ENCODE measurements at places on chromosomes 5 and 9.

- no peak for DNase-seq
Observed at GRCh38 chr5:89260254-89260653, 377.3 kb upstream of the MEF2C start.

- no peak for DNase-seq
Observed at GRCh38 chr9:25517701-25518100, 160.5 kb downstream of the TUSC1 start.

DNA sequence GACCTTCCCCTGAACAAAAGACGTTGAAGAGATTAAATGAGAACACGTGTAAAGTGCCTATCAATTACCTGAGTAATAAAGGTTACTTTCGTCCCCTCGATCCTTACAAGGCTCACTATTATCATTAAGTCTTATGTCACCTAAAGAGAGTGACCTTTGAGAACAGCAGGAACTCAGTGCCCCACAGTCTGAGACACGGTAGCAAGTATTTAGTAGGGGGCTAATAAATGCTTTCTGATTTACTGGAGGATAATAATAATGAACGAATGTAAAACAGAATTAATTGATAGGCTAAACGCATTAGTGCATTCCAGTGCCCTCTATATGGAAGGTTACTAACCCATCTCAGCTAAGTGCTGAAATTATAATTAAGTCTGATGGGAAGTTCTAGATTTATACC lies 199.9 kb downstream of the FBXL17 start:
- no peak for DNase-seq

DNA sequence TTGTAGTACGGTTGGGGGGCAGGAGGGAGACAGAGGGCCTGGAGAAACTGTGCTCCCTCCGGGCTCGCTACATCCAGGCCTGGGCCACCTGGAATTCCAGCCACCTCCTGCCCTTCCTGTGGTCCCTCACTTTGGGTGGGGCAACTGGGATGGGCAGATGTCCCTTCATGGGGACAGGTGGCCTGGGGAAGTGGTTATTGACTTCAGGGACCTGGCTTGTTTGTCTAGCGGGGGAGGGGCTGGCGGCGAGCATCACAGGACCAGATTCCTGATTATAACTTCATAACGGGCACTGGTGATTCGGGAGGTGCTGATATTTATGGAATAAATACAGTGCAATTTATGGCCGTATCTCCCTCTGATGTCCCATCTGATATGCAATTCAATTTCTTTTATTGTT lies 20.1 kb upstream of the LAMC3 start:
- DNase-seq = no peak

DNA sequence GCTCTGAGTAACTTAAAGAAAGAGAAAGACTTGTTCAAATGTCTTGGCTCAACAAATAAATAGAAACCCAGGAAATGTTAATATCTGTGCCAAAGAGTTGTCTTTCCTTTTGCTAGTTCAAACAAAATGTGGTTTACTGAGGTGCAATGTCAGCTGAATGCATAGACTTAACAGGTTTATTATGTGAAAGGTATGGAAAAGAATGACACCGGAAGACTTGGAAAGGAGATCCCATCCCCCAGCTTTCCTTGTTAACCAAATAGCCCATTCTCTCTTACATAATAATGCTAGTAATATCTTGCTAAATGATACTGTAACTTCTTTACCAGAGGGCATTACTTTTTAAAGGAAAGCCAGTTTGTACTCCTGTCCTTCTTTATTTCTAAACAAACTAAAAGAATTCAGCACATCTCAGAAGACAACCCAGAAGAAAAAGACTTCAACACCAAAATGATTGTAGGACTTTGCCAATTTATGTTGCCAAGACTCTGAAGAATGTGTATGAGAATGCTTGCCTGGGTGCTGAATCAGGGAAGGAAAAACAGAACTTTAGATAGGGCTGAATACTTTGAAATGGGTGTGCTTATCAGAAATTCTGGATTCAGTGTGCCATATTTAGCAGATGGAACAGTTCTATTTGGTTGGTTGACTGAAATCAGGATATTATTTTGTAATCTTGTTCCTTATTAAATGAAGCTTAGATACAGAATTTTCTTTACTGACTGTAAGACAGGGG lies 344.1 kb downstream of the TMEM38B start:
- DNase-seq = no peak

DNA sequence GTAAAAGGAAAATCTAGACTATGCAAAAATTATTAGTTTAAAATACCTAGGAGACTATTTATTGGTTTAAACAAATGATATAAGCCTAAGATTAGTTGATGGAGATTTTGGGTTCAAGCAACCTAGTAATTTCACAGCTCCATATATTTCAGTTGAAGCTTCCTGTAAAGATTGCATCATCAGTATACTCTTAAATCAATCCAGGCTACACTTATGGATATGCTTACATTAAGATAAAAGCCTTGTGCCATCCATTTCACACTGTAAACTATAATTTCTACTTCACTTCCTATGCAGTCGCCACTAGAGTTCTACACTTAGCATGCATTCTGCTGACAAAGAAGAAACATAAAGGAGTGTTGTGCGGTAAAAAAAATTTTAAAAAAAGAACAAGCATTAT lies 7.3 kb upstream of the LIX1 start:
- DNase-seq = no peak

DNA sequence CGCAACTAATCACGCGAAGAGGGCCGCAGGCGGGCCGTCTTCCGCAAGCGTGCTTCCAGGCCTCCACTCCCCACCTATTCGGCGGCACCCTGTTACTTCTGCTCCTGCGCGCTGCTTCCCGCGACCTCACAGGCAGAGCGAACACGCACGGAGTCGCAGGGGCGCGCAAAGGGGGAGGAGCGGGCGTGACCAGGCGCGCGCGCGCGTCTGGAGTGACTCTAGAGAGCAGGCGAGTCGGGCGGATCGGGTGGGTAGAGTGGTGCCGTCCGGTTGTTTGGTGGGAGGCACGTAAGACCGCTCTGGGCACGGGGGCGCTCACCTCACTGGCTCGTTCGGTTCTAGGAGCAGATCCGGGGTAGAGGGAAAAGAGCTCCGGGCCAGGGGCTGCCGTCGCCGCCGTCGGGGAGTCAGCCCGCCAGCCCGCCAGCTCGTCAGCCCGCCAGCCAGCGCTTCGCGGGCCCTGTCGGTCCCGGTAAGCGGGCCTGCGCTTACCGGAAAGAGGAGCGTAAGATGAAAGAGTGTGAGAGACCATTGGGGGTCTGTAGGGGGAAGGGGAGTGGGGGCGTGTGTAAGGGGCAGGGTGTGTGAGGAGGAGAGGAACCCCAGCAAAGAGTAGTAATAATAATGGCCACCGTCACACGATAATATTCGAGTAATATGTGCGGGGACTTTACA lies at the start of gene CNOT8:
TSS of gene CNOT8 (plus strand) at position 331 of the 675 bp plus-strand sequence. CDS start 4,652 bp downstream, outside the sequence.
- peak; percentile 97 for DNase-seq

DNA sequence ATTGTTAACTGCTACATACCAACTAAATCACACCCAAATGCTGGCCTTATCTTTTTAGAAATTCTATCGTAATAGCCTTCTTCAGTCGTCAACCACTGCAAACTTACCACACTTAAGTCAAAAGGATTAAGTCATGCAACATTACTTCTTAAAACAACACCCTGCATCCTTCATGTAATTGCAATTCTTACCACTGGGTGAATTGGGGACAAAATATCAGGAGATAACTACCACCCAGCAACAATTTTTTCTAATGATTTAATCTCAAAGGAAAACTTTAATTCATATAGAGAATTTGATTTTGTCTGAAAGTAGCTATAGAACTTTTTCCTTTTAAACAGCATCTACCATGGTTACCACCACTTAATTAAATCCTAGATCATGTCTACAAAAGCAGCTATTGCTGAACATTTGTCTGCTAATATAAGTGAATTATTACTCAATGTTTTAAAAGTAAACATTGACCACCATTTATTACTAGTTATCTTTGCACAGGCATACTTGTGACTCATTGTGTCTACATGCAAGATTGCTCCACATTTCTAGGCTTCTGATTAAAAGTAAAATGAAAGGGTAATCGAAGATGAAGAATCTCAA lies 10.5 kb downstream of the MLLT3 start:
- DNase-seq = no peak

DNA sequence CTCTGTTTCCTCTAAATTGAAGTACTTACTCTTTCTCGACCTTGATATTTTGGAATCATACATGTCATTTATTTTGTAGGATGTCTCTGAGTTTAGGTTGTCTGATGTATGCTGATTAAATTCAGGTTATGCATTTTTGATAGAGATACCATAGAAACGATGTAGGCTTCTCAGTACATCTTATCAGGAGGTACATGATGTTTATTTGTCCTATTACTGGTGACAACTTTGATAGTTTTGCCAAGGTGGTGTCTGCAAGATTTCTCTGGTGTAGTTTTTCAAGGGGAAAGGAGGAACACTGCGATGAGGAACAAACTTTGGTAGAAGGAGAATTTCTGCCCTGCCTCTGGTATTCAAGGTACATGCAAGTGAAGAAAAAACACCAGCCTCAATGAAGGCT lies 29.9 kb downstream of the SUB1 start:
- no peak for DNase-seq

GRCh38 chr5:177508837-177509236 lies 789 bp downstream of the DOK3 start:
- DNase-seq = no peak

DNA sequence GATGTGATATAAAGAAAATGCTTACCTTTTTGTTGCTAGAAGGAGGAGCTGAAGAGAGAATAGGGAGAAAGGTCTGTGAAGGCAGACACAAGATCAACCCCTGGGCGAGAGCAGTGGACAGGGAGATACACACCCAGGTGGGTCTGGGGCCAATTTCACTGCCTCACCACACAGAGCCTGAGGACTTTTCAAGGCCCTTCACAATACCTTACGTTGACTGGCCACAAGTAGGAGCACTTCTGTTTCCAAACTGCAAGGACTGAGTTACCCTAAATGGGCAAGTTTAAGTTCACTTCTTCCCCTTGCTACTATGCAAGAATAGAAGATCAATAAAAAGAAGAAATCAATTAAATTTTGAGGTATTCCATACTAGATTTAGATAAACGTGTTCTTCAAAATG lies 174.5 kb upstream of the SLC12A2 start:
- DNase-seq = no peak

DNA sequence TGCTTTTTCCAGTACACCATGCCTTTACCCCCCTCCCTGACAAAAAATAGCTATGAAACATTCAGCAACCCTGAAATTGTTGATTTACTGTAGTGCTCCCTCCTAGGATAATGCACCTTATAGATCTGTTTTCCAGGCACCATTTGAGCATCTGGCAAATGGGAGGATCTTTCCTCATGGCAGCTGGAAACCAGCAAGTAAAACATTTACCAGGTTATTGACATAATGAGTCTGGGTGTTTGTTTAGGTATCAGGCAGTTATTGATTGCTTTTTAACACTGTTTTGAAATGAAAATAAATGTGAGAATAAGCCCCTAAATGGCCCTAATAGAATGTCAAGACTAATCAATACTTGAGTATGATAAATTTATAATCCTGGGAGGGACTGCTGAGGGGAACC lies 57.3 kb upstream of the KLF4 start:
- no peak for DNase-seq

- no peak for DNase-seq
Observed at GRCh38 chr5:57576317-57576716, 93.7 kb upstream of the ACTBL2 start.

- DNase-seq = no peak
Observed at GRCh38 chr5:133265720-133266526, 214.1 kb downstream of the HSPA4 start.

DNA sequence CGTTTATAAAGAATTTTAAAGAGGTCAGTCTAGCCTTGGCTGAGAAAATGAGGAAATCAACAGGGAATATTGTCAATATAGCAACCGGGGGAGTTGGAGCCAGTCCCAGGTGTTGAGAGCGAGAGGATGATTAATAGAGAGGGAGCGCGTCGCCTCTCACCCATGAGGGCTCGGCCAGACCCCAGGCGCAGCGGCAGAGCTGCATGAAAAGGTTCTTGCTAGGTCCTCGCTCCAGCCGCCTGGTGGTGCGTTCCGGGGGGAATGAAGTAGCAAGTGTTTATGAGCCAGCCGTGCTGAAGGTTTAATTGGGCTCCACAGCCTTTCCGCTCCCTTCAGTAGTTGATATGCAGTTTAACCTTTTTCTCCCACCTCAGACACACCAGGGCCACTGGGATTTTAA lies 167.3 kb upstream of the IRX1 start:
- DNase-seq = no peak

GRCh38 chr9:107251756-107252322 lies 31.2 kb upstream of the RAD23B start:
- no peak for DNase-seq

DNA sequence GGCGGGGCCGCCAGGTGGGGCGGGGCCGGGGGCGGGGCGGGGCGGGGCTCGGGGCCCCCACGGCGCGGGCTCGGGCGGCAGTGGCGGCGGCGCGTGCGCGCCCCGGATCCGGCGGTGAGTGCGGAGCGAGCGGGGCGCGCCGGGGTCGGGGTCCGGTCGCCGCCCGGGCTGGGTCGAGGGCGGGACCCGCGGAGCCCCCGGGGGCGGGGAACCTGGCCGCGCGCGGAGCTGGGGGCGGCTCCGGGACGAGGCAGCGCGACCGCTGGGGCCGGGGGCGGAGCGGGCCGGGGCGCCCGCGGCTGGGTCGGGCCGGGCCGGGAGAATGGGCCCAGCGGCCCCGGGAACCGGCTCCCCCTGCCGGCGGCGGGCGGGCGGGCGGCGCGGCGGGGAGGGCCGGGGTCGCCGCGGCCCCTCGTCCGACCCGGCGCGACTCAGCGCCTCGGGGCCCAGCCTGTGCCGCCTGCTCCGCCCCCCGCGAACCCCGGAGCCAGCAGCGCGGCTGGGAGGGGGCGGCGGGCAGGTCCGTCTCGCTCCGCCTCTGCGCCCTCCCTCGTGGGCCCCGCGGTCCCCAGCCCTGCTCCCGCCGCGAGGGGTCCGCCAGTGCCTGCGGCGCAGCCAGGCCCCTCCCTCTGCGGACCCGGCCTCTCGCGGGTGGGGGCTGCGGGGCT lies 3.1 kb downstream of the EGFL7 start:
- DNase-seq = no peak

DNA sequence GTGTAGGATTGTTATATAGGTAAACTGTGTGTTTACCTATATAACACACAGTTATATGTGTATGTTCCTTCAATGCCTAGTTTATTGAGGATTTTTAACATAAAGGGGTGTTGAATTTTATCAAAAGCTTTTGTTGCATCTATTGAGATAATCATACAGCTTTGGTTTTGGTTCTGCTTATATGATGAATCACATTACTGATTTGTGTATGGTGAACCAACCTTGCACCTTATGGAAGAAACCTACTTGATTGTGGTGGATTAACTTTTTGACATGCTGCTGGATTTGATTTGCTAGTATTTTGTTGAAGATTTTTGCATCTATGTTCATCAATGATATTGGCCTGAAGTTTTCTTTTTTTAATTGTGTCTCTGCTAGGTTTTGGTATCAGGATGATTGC lies 194.9 kb downstream of the TMEM167A start:
- DNase-seq = no peak

- no peak for DNase-seq
Observed at GRCh38 chr9:114091711-114092110, 7.4 kb downstream of the KIF12 start.

DNA sequence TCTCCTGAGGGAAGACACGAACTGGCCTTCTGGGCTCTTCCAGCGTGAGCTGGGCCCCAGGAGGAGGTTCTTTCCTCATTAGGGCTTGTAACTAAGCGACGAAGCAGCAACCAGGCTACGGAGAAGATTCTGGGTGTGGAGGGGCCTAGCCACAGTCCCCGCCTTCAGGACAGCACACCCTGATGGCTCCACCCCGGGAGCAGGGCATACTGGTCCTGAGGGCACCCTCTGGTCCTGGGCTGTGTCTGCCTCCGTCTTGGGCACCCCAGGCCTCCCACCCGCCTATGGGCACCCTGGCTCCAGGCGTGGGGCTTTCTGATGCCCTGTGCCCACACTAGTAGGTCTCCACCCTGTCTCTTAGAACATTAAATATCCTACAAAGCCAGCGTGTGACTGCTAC lies 136.4 kb downstream of the OLFM1 start:
- no peak for DNase-seq

GRCh38 chr9:4936277-4936676 lies 48.8 kb upstream of the JAK2 start:
- no peak for DNase-seq
